ENCODE measurements at places on chromosomes 16 and 17. TPM values are rescaled to one million over a fixed set of nuclear protein-coding genes. Genes with fewer than 3 reads are reported as not detected.

KRTAP4-9 gene
- not detected for total RNA-seq

TEKT3 gene
- 0.06 TPM for total RNA-seq

TTYH2 gene
- total RNA-seq = 1.9 TPM

NGFR gene
- total RNA-seq = 40.2 TPM

ASPA gene
- total RNA-seq = 0.23 TPM

CCL1 gene
- total RNA-seq = not detected

FBXW10B gene
- 0.83 TPM for total RNA-seq

KRTAP16-1 gene
- total RNA-seq = not detected

KRTAP9-9 gene
- not detected for total RNA-seq

ABCA3 gene
- total RNA-seq = 0.32 TPM

KRT33B gene
- total RNA-seq = not detected

ARL5C gene
- total RNA-seq = not detected

HAS3 gene
- total RNA-seq = 0.23 TPM

C16orf46 gene
- total RNA-seq = 0.58 TPM

SRRM2 gene
- 66.8 TPM for total RNA-seq

CMTM1 gene
- total RNA-seq = 3.7 TPM

HLF gene
- total RNA-seq = 0.26 TPM

GPT2 gene
- total RNA-seq = 16.0 TPM

TUBB3 gene
- total RNA-seq = 463 TPM

EPN2 gene
- total RNA-seq = 28.1 TPM

TMIGD1 gene
- total RNA-seq = not detected

ITGB4 gene
- total RNA-seq = 5.5 TPM

LITAFD gene
- total RNA-seq = not detected

NEURL4 gene
- 15.1 TPM for total RNA-seq

RABEP1 gene
- 45.5 TPM for total RNA-seq

TM4SF5 gene
- not detected for total RNA-seq

EFCAB5 gene
- total RNA-seq = 0.06 TPM

DLG4 gene
- 17.3 TPM for total RNA-seq

TEX14 gene
- not detected for total RNA-seq

VTN gene
- total RNA-seq = 0.40 TPM

DDX5 gene
- total RNA-seq = 371 TPM

PRCD gene
- 0.86 TPM for total RNA-seq

JPT2 gene
- total RNA-seq = 59.1 TPM

PLD6 gene
- total RNA-seq = 4.2 TPM

CMTR2 gene
- total RNA-seq = 42.8 TPM

Measured in LHCN-M2 (cell line).